ENCODE measurements at places on chromosomes 1 and 21. TPM values are rescaled to one million over a fixed set of nuclear protein-coding genes. Genes with fewer than 3 reads are reported as not detected.

The PEX14 gene
- total RNA-seq: 8.8 TPM

The CLDN17 gene
- total RNA-seq: 0.09 TPM

The TRIM46 gene
- 1.9 TPM for total RNA-seq

The KIF26B gene
- 1.6 TPM for total RNA-seq

The CGN gene
- total RNA-seq: 0.90 TPM

The CELA3A gene
- total RNA-seq: 0.19 TPM

The UBXN11 gene
- 12.7 TPM for total RNA-seq

The PLPP3 gene
- total RNA-seq: 30.8 TPM

The LCE3E gene
- not detected for total RNA-seq

The SERPINC1 gene
- 0.14 TPM for total RNA-seq

The SH2D1B gene
- total RNA-seq: 0.47 TPM

The DISC1 gene
- 5.3 TPM for total RNA-seq

The TMEM61 gene
- total RNA-seq: 0.66 TPM

The RAB3B gene
- 0.24 TPM for total RNA-seq

The CRP gene
- total RNA-seq: 0.05 TPM

The RAB42 gene
- total RNA-seq: 51.5 TPM

The DPT gene
- total RNA-seq: 8.9 TPM

The UBL4B gene
- total RNA-seq: not detected

The SAMSN1 gene
- total RNA-seq: 42.9 TPM

The LRRC53 gene
- 0.19 TPM for total RNA-seq

The SPRR2G gene
- total RNA-seq: 0.19 TPM

The ANKRD35 gene
- total RNA-seq: 0.28 TPM

The GCSAML gene
- 0.42 TPM for total RNA-seq

The RIPPLY3 gene
- 0.05 TPM for total RNA-seq

The NECTIN4 gene
- 0.66 TPM for total RNA-seq

The C1orf94 gene
- total RNA-seq: not detected

The NMNAT1 gene
- 9.3 TPM for total RNA-seq

The ATF3 gene
- total RNA-seq: 4.4 TPM

The IARS2 gene
- 50.2 TPM for total RNA-seq

The ZBTB18 gene
- 37.2 TPM for total RNA-seq

All from thymus (tissue), 14 donors.